HCEC 1CT (cell line): ENCODE measurements at places on chromosomes 1 and 21.

DNA sequence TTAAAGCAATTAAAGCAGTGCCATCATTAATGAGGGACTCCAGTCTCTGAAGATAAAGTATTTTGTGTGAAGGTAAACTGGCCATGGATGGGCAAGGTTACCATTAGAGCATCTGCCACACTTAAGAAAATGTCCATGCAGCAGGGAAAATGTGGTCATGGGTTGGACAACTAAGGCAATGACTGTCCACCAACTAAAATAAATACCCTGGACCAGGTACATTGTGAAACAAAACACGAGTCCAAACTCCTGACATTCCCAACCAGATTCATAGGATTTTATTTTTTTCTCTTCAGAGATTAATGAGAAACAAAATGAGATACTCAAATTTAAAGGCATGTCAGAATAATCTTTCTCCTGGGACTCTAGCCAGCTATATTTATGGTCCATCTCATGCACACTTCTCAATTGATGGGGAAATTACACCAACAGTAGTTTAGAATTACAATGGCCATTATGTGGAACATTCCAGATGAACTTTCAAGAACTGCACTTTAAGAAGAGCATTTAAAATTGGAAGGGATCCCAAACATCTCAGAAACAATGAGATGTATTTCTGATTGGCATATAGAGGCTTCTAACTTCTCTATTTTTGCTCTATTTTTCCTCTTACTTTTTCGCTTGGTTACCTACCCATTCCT is 8.1 kb downstream of the GBP7 start:
- DNase-seq: no peak

DNA sequence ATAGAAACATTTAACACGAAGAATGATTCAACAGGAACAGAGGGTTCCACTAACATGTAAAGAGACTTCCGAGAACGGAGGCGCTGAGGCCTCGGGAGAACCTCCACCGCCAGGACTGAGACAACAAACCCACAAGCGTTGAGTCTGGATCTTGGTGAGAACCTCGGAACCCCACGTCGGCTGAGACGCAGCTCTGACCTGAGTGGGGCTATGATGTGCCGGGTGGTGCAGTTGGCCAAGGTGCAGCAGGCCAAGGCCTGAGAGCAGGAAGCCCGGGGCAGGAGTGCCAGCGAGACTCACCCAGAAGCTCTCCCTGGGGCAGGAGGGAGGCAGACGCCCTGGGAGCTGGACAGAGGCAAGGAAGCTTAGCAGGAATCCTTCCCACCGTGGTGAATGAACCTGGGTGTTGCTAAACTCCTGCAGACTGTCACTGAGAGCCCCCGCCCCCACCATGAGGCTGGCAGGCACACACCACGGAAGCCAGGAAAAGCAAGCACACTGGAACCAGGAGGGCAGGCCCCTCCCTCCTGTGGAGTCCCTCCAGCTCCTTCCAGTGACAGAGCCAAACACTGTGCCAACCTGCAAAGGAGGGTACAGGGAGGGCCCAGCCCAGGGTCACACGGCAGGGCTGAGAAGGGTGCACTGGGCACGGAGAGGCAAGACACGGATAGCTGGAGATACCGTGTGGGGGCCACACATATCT is 34.8 kb downstream of the WDR4 start:
- no peak for DNase-seq

DNA sequence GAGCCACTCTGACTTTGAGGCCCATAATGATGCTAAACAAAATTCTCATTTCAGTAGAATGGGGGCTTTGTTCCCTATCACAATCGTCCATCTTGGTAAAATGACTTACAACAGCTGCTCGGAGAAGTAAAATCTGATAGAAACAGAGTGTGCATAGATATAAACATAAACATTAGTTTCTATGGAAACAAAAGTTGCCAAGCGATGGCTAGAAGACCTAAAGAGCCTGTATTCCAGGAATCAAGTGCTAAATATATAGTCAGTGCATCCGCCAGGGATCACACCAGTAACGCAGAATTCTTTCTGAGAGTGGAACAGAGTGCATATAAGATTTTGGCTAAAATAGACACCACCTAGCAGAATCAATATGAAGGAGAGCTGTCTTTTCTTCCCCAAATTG is 91.2 kb upstream of the KAZN start:
- DNase-seq: no peak

DNA sequence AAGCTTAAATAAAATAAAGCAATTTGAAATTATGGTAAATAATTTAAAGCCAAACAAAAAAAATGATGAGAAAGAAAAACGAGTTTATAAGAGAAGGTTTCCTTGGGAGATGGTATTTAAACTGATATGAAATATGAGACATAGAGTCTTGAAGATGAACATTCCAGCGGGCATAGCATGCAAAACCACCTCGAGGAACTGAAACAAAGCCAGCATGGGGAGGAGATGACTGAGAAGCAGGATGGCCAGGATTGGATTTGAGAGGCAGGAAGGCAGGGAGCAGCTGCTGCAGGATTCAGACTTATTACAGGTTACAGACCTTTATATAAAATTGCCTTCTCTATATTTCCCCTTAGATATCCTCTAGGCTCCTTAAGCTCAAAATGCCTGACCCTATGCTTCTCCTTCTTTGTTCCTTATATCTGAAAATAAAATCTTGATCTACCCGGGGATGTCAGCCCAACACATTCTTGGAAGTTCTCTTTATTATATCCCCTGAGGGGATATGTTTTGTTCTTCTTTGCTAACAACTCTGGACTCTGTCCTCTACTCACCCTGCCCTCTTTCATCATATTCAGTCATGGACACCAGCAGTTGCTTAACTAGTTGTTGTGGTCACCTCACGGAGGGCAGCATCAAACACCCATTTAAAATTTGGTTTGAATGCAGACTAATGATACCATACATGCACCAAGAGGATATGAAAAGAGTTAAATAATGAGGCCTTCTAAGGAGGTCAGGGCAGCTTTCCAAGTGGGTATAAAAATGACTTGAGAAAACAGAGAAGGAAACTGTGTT is 719.1 kb upstream of the B3GALT2 start:
- peak; percentile 47 for DNase-seq

DNA sequence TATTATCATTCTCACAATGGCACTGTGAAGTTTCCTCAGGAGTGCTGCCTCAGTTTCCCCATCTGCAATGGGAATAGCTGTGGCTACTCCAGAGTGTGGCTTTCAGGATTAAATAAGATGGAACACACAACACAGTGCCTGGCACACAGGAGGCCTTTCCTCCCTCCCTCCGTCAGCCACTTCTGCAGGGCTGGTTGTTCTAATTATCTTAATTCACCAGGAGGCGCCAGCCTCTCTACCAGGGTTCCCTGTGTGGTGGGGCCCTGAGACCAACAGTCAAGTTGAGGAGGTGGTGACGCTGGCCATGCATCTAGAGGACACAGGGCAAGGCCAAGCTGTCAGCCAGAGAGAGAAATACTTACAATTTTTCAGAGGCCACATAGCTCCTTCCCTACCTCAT is 6.3 kb upstream of the FOXO6 start:
- DNase-seq: no peak

DNA sequence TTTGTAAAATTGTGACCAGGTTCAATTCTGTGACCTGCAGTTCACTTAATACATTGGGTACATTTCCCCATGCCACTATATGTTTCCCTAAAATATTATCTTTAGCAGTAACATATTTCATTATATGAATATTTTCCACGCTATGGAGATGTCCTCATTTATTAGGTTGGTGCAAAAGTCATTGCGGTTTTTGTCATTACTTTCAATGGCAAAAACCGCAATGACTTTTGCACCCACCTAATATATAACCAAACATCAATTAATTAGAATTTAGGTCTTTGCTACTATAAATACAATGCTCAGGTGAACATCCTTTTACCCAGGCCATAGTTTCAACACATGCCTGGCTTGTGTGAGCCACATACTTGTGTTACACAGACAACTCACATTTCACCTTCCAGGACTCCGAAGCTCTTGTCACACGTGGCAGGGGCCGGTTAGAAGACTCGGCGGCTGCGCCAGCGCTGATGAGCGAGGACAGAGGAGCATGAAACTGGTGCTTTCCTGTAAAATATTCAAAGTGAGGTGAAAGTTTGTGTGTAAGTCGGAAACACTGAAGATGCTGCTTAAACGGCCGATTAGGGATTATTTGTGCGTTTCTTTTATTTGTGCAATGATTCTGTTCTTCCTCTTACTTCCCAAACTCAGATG is 215.5 kb downstream of the KIF26B start:
- no peak for DNase-seq

GRCh38 chr1:22635436-22635835 is 992 bp upstream of the C1QA start:
- DNase-seq: no peak

GRCh38 chr21:37792046-37792445 is 124.2 kb downstream of the KCNJ6 start:
- no peak for DNase-seq

GRCh38 chr1:211327346-211327921 is 801 bp downstream of the TRAF5 start:
- peak; percentile 44 for DNase-seq

DNA sequence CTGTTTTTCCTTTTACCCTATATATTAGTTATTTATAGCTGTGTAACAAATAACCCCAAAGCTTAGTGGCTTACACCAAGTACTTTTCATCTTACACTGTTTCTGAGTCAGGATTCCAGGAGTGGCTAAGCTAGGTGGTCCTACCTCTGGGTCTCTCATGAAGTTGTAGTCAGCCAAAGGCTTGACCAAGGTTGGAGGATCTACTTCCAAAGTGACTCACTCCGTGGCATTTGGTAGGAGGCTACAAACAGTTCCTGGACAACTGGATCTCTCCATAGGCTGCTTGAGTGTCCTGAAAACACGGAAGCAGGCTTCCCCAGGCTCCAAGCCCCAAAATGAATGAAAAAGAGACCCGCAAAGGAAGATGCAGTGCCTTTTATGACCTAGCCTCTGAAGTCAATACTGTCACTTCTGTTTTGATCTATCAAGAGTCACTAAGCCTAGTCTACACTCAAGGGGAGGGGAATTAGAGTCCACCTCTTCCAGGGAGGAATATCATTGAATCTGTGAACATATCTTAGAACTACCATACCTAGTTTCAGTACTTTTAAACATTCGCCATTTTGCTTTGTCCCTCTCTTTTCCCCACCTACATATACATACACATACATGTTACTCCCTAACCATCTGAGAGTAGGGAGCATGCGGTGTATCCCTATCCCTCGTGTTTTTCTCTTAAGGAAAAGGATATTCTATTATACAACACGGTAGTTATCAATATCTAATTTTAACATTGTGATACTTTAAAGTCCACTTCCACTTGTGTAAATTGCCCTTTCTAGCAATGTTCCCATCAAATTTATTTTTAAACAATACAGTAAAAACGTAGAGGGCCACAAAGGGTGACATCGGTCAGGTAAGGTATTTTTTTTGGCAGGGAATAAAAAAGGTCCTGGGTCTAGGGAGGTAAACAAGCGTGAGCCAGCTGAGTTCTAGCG is 67.2 kb downstream of the SLC35A3 start:
- DNase-seq: peak; percentile 64

GRCh38 chr1:169326261-169326955 is 41.2 kb downstream of the NME7 start:
- DNase-seq: no peak

- no peak for DNase-seq
Observed at GRCh38 chr1:200073286-200073637, 45.8 kb downstream of the NR5A2 start.

- no peak for DNase-seq
Observed at GRCh38 chr1:220219865-220220698, 52.2 kb downstream of the RAB3GAP2 start.

DNA sequence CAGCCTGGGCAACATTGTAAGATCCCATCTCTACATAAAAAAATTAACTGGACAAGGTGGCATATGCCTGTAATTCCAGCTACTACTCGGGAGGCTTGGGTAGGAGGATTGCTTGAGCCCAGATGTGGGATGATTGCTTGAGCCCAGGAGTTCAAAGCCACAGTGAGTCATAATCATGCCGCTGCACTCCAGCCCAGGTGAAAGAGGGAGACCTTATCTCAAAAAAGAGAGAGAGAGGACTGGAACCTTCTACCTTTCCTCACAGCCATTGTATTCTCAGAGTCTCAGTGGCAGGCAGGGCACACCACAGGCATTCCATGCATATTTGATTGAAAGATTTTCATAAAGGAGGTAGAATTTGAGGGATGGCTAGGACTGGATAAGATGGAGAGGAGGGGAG is 78.4 kb downstream of the KIF14 start:
- no peak for DNase-seq

DNA sequence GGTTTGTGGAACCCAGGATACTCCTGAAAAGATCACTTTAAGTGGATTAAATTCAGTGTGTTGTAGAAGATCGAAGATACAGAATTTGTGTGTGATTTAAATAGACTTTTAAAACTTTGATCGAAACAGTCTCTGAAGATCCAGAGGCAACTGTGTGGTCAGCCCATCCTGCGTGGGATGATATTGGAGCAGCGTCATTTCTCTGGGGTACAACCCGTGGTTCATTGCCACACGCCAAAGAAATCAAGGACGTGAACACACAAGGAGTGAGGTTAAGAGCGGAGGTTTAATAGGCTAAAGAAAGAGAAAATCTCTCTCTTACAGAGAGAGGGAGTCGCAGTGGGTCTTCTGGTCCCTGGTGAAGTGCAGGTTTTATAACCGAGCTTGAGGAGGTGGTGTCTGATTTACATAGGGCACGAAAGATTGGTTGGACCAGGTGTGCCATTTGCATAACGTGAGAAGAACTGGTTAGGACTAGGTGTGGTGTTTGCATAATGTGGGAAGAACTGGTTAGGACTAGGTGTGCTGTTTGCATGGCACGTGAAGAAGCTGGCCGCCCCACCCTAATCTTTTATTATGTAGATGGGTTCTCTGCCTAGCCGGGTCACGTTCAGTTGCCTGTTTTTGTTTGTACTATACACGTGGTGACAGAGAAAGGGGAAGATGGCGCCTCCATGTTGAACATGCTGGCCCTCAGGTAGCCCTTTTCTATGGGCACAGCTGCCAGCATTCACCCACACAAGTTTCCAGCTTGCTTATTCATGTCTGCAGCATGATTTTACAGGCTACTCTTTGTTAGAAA is 82.3 kb downstream of the ADSS2 start:
- no peak for DNase-seq

DNA sequence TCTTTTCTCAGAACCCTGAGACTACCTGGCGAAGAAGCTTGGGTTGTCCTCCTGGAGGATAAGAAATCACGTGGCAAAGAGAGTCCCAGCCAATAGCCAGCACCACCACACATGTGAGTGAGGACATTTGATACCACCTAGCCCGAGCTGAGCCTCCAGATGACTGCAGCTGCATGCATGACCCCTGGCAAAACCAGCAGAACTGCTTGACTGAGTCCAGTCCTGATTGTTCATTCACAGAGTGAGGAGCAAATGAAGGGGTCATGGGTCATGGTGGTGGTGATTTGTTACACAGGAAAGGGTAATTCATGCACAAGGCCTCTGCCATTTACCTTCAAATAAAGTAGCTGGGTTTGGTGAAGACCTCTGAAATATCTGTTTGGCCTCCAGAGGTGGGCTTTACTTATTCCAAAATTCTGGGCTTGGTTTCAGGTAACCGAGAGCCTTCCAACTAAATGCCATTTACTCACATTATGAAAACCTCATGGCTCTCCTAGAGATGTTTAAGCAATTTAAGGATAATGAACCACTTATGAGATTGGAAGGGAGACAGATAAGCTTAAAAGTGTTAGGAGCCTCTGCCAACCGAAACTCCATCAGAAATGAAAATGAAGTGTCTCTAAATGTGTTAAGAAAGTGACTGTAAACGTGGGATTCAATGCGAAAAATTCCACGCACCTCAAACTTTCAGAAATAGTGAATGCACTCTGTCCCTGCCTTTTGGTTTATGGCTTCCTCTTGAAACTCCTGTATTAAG is 163.3 kb downstream of the SLC35F3 start:
- no peak for DNase-seq

- no peak for DNase-seq
Observed at GRCh38 chr1:16321176-16321867, 31.0 kb downstream of the FBXO42 start.

- DNase-seq: no peak
Observed at GRCh38 chr1:201591981-201592380, 53.1 kb downstream of the NAV1 start.
